Liver (tissue), 10 donors: ENCODE measurements at places on chromosomes 5 and 9. TPM values are rescaled to one million over a fixed set of nuclear protein-coding genes. Genes with fewer than 3 reads are reported as not detected.

DNA sequence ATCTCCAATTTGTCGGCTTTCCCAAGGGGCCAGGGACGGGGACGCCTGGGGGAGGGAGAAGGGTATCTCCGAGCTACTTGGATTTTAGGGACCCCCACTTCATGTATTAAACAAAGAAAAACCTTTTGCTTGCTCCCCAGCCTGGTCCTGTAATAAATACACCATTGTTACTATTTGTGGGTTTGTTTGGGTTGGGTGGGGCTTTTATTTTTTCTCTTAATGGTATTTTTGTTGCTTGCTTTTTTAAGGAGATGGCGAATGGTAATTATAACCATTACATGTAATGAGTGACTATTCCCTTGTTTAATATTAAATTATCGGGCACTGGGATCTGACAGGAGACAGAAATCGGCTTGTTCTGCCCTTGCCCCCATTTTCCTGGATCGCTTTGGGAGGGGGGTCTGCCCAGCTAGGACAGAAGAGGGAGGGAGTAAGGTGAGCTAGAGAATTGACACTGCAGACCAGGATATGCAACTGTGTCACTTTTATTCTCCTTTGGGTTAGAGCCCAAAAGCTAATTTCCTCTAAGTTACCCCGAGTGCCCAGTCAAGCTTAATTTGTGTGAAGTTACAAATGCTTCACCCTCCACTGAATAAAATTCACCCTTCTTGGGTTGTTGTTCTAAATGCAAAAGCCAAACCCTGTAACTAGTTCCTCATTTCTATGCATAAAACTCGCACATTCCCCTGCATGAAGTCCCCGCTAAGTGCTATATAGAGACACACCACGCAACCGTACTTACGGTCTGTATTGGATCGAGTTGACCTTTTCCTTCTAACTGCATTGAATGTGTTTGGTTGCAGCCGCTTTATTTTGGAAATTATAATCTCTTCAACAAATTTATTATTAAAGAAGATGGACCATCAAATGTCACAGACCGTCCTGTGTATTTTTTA lies 1.6 kb upstream of the ZNF608 start:
- H3K27ac ChIP-seq: peak overlapping the region; percentile 94
- no peaks in the 10 kb centered on the region for H3K36me3 ChIP-seq
- no peak for DNase-seq
- H3K4me3 ChIP-seq: peak overlapping the region; percentile 88
- H3K4me1 ChIP-seq: no peaks in the 10 kb centered on the region

- no peak overlapping the region for H3K4me3 ChIP-seq
- no peak overlapping the region for H3K27ac ChIP-seq
- no peaks in the 10 kb centered on the region for H3K27me3 ChIP-seq
- no peak for DNase-seq
Observed at GRCh38 chr5:55544341-55544740, 9.6 kb upstream of the PLPP1 start.

- H3K4me3 ChIP-seq: no peak overlapping the region
- no peak for DNase-seq
- H3K36me3 ChIP-seq: no peaks in the 10 kb centered on the region
- H3K27ac ChIP-seq: no peak overlapping the region
- no peaks in the 10 kb centered on the region for H3K4me1 ChIP-seq
Observed at GRCh38 chr5:39394946-39395345, 29.8 kb downstream of the DAB2 start.

Gene NSD1
- 5.3 TPM for polyA plus RNA-seq

DNA sequence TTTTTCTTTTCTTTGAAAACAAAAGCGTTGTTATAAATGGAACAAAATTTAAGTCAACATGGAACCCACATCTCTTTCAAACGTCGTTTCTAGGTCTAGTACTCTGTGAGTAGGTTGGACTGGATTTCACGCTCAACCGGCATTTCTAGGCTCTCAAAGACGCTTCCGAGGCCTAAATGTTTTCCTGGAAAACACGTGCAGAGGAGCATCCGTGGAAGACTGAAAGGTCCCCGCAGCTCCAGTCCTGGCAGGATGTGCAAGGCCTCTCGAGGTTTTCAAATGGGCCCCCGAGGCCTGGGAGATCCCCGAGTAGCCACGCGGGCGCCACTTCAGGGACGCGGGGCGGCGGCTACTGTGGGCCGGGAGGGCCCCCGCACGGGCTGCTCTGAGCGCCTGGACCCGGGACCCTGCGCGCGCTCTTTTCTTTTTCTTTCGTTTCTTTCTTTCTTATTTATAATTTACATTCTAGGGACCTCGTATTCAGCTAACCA lies 4.2 kb upstream of the IRX2 start:
- no peak for DNase-seq
- no peaks in the 10 kb centered on the region for H3K36me3 ChIP-seq
- H3K27me3 ChIP-seq: peaks cover 7% of the 10 kb centered on the region
- peaks cover 22% of the 10 kb centered on the region for H3K4me1 ChIP-seq
- no peak overlapping the region for H3K4me3 ChIP-seq

Gene CDKN2B-AS1
- polyA plus RNA-seq: not detected

- peak overlapping the region; percentile 27 for H3K27ac ChIP-seq
- H3K36me3 ChIP-seq: no peaks in the 10 kb centered on the region
- no peaks in the 10 kb centered on the region for H3K4me1 ChIP-seq
Observed at GRCh38 chr5:93249651-93250289, 331.2 kb downstream of the NR2F1-AS1 start.

GRCh38 chr9:84141741-84142370 lies 161.3 kb downstream of the RMI1 start:
- no peak overlapping the region for H3K27ac ChIP-seq
- peaks cover 4% of the 10 kb centered on the region for H3K4me1 ChIP-seq
- no peaks in the 10 kb centered on the region for H3K27me3 ChIP-seq
- no peaks in the 10 kb centered on the region for H3K36me3 ChIP-seq
- DNase-seq: no peak

Gene SPINK4
- polyA plus RNA-seq: not detected

GRCh38 chr5:158537366-158537765 lies 562.4 kb downstream of the EBF1 start:
- no peaks in the 10 kb centered on the region for H3K36me3 ChIP-seq
- no peaks in the 10 kb centered on the region for H3K27me3 ChIP-seq
- H3K27ac ChIP-seq: no peak overlapping the region
- no peaks in the 10 kb centered on the region for H3K4me1 ChIP-seq
- H3K4me3 ChIP-seq: no peak overlapping the region
- DNase-seq: no peak

DNA sequence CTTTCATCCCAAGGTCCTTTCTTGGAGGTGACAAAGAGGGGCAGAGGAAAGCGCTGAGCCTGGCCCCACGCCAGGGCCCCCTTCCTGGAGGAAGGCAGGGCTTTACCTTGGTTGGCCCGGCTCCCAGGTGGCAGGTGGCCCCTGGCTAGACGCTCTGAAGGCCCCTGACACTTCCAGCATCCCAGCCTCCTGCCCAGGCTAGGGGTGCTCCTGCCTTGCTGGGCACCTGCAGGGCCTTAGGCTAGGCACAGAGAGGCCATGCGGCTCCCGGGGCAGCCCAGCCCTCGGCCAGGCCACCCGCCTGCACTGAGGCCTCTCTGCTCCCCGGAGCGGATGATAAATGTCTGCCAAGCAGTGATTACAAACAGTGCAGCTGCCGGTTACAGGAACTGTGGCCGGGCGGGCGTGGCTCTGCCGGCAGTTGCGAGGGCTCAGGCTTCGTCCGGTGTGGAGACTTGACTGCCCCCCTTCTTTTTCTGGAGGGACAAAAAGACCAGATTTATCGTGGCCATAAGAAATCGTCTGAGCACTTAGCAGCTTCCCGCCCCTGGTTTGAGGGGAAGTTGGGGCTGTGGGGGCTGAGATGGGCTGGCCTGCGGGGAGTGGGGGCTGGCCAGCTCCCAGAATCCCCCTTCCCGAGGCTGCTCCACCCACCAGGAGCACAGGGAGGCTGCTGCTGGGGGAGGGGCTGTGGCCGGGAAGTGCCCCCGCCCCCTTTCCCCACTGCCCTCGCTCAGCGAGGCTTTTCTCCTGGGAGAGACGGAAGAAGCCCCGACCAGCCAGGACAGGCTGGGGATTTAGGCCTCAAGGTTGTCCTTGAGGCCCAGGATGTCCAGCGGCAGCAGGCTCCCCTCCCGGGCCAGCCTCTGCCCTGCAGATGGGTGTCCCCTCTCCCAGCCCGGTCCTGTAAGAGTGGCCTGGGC lies 31.6 kb upstream of the UBAC1 start:
- DNase-seq: peak; percentile 68
- H3K27ac ChIP-seq: peak overlapping the region; percentile 93
- H3K27me3 ChIP-seq: no peaks in the 10 kb centered on the region
- H3K36me3 ChIP-seq: no peaks in the 10 kb centered on the region
- H3K4me3 ChIP-seq: peak overlapping the region; percentile 33

Gene ZNF622
- 16.6 TPM for polyA plus RNA-seq

- DNase-seq: no peak
- H3K36me3 ChIP-seq: no peaks in the 10 kb centered on the region
- no peak overlapping the region for H3K27ac ChIP-seq
- peaks cover 8% of the 10 kb centered on the region for H3K4me1 ChIP-seq
- H3K4me3 ChIP-seq: no peak overlapping the region
Observed at GRCh38 chr9:33187519-33188218, 20.5 kb upstream of the B4GALT1 start.

- H3K27me3 ChIP-seq: no peaks in the 10 kb centered on the region
- no peaks in the 10 kb centered on the region for H3K36me3 ChIP-seq
- peak overlapping the region; percentile 96 for H3K27ac ChIP-seq
- peak overlapping the region; percentile 61 for H3K4me3 ChIP-seq
- DNase-seq: no peak
- H3K4me1 ChIP-seq: peaks cover 30% of the 10 kb centered on the region
Observed at GRCh38 chr5:163459462-163459818, 462 bp downstream of the NUDCD2 start.

GRCh38 chr5:44809215-44809955 lies 638 bp downstream of the MRPS30 start:
- H3K27ac ChIP-seq: peak overlapping the region; percentile 91
- no peaks in the 10 kb centered on the region for H3K27me3 ChIP-seq
- peak overlapping the region; percentile 88 for H3K4me3 ChIP-seq
- peaks cover 3% of the 10 kb centered on the region for H3K36me3 ChIP-seq

GRCh38 chr5:138978581-138978980 lies 103.4 kb upstream of the LRRTM2 start:
- no peak overlapping the region for H3K4me3 ChIP-seq
- no peak for DNase-seq
- H3K27me3 ChIP-seq: no peaks in the 10 kb centered on the region
- H3K27ac ChIP-seq: no peak overlapping the region

Gene SH3GL2
- not detected for polyA plus RNA-seq

- H3K27me3 ChIP-seq: no peaks in the 10 kb centered on the region
- H3K27ac ChIP-seq: no peak overlapping the region
- H3K4me3 ChIP-seq: no peak overlapping the region
- no peaks in the 10 kb centered on the region for H3K4me1 ChIP-seq
Observed at GRCh38 chr5:7372399-7372798, 23.5 kb upstream of the ADCY2 start.

DNA sequence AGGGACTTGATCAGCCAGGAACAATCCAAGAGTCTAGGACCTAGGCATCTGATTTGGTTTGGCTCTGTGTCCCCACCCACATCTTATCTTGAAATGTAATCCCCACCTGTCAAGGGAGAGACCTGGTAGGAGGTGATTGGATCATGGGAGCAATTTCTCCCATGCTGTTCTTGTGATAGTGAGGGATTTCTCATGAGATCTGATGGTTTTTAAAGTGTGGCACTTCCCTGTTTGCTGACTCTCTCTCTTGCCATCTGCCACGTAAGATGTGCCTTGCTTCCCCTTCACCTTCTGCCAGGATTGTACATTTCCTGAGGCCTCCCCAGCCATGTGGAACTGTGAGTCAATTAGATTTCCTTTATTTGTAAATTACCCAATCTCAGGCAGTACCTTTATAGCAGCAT lies 201.7 kb upstream of the ACTBL2 start:
- no peaks in the 10 kb centered on the region for H3K4me1 ChIP-seq

DNA sequence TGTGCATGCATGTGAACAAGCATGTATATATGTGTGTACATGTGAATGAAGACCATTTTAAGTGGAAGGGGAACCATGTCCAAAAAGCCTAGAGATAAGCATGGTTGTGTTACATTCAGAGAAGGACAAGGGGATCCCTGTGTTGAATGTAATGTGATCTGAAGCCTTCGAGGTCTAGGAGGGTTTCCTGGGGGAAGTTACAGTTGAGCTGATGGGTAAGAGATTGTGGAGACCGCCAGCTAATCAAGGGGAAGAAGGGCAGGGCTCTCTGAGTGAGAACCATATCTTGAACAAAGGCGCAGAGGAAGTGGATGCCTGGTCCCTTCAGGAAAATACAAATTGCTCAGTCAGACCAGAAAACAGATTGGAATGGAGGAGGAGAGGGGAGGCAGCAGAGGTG lies 45.5 kb upstream of the TNFSF15 start:
- no peak overlapping the region for H3K4me3 ChIP-seq
- DNase-seq: no peak
- H3K27ac ChIP-seq: no peak overlapping the region
- no peaks in the 10 kb centered on the region for H3K36me3 ChIP-seq

DNA sequence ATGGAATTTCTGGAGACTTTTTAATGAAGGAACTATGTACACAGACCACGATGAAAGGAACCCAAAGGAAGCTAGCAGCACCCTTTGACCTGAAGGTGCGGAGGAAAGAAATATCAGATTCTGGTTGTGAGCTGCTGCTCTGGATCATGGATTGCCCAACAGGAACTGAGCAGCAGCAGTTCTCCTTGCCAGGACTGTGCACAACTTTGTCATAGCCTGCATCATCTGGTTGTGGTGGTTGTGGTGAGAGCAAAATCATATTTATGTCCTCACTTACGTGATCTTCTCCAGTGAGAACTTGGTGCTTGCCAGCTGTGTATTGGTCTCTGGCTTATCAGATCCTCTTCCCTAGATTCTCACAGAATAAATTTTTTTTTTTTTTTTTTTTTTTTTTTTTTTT lies 70.7 kb upstream of the LPAR1 start:
- no peak overlapping the region for H3K27ac ChIP-seq
- H3K4me1 ChIP-seq: no peaks in the 10 kb centered on the region
- H3K36me3 ChIP-seq: no peaks in the 10 kb centered on the region
- no peak for DNase-seq
- H3K27me3 ChIP-seq: no peaks in the 10 kb centered on the region

GRCh38 chr5:162882629-162883028 lies 554.8 kb upstream of the CCNG1 start:
- DNase-seq: no peak
- H3K27me3 ChIP-seq: no peaks in the 10 kb centered on the region
- H3K36me3 ChIP-seq: no peaks in the 10 kb centered on the region
- H3K27ac ChIP-seq: no peak overlapping the region
- H3K4me3 ChIP-seq: no peak overlapping the region
- no peaks in the 10 kb centered on the region for H3K4me1 ChIP-seq

Gene SUSD3
- polyA plus RNA-seq: 19.2 TPM

DNA sequence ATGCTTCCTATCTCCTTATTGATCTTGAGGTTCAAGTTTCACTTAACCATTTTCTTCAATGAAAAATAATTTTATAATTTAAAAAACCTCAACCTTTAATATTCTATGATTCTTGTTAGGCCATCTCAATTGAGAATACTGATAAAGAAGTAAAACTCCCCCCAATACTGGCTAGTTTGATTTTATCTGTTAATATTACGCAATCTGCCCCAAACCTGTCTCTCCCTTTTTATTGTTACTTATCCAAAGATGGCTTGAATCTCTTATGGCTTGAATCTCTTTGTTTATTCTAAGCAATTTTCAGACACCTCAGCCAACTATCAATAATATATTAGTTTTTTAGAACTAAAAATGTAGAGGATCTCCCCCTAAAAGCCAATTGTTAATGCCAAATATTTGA lies 4.1 kb upstream of the PCDHAC2 start:
- H3K4me1 ChIP-seq: peaks cover 9% of the 10 kb centered on the region
- DNase-seq: no peak
- H3K36me3 ChIP-seq: no peaks in the 10 kb centered on the region
- H3K27me3 ChIP-seq: peaks cover under 1% of the 10 kb centered on the region
- H3K27ac ChIP-seq: no peak overlapping the region

- H3K27me3 ChIP-seq: no peaks in the 10 kb centered on the region
- H3K36me3 ChIP-seq: no peaks in the 10 kb centered on the region
- H3K4me3 ChIP-seq: no peak overlapping the region
- no peak overlapping the region for H3K27ac ChIP-seq
- H3K4me1 ChIP-seq: no peaks in the 10 kb centered on the region
Observed at GRCh38 chr9:130165579-130165978, 6.6 kb upstream of the NCS1 start.
